ENCODE measurements at places on chromosomes 6 and 20.

DNA sequence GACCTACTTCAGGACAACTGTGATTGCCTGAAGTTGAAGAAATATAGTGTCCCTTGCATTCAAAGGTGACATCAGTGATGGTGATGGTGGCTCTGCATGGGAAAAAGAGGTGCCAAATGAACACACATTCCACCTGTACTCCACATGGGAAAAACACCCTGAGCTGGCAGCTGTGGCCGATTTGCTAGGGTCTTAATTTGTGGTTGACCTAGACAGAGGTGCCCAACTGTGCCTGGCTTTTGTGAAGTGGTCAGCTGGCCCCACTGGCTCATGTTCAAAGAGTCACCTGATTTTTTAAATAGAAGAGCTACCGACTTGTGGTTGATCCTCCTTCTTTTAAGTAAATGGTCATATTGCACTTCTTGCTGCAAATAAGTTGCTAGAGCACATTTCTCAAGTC, 7.6 kb upstream of the GCNT2 start:
- DNase-seq = no peak

- DNase-seq = no peak
Observed at GRCh38 chr20:5890773-5891441, 59.4 kb downstream of the TRMT6 start.

GRCh38 chr6:305371-306206, 13.3 kb downstream of the DUSP22 start:
- no peak for DNase-seq

- no peak for DNase-seq
Observed at GRCh38 chr6:79422666-79423065, 114.6 kb downstream of the LCA5 start.

DNA sequence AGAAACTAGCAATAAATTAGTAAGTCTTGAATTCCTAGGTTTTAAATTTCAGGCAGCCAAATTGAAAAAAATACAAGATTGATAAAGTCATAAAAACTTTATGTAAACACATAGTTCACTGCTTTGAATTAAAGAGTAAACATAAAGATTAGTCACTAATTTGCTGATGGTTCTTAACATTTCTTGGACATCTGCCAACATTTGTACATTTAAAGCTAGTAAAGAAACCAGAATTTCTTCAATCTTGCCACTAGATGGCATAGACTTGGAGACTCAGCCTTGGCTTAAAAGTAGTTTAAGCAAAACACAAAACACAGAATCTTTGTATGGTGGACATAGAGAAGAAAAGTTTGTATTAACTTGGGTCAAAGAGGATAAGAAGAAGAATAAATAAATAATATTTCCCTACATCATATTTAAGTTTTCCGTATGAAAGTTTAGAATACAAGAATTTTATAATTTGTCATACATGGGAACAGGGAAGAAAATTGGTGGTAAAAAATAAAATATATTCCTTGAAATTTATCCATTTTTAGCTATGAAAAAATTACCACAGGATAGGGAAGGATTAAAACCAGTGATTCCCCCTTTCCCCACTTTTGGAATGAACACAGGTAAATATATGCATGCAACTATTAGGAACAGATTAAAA, 41.7 kb upstream of the FAM135A start:
- no peak for DNase-seq

GRCh38 chr6:113306552-113307145, 550.5 kb upstream of the MARCKS start:
- DNase-seq = peak; percentile 57

GRCh38 chr6:22529866-22530265, 39.5 kb upstream of the HDGFL1 start:
- DNase-seq = no peak

GRCh38 chr6:139821676-139822223, 447.3 kb upstream of the CITED2 start:
- no peak for DNase-seq

DNA sequence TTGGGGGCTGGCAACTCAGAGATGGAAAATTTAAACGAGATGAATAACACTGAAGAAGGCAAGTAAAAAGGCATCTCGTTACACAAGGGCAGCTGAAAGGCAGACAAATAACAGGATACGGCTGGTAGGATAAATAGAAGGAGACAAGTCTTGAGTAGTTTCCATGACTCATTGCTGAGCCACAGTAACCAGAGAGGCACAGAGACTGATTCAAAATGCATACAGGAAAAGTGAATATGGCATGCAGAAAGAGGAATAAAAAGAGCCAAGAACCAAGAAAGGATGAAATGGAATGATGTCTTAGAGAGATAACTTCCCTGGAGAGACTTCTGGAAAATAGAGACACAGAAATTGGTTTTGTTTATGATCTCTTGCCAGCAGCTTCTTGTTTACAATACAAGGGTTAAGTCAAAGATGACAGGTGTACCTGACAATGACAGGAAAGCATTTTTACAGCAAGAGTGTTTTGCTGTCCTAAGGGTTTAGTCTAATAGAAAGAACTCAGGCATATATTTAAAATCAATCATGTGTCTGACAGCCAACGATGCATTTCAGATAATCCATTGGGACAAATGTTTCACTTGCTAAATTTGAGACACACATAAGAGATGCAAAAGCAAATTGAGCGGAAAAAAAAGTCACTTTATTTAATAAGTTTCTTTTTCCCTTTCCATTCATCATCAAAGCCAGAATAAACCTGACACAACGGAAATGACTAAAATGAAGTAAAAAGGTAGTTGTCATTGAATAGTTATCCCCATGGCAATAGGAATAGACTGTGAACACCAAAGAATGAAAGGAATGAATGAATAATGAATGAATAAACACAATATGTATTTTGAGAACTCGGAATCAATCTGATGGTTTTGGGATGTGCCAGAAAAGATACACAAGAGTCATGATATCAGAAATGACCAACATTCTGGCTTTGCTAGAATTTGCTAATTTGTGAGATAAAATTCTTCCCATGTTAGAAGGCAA, 68.0 kb upstream of the KCNQ5 start:
- no peak for DNase-seq

GRCh38 chr6:53750052-53750650, 44.7 kb upstream of the LRRC1 start:
- no peak for DNase-seq

DNA sequence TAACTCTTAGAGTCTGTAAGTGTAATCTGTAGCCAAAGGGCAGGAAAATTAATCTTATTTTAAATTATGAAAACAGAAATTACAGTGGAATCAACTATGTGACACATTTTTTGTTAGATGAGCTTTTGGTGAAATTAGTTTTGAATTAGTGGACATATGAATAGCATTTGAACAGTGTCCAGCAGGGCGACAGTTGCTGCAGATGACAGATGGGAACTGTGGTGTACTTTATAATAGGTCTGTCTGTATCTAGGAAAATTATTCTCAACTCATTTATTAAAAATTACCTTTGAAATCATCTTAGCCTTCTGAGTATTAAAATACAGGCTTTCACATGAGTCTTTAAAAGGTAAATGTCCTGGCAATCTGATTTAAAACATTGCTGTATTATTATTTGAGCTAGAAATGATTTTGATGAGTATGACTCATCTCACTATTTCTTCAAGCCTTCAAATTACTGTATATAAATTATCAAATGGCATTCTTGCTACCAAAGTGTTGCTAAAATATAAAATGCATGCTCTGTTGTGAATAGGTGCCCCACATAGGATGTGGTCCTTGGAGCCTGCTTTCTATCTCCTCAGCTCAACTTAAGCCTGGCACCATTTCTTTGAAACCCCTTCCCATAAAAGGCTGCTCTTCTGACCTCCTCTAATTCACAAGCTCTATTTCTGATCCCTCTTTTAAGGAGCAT, 150.4 kb downstream of the C6orf58 start:
- no peak for DNase-seq

DNA sequence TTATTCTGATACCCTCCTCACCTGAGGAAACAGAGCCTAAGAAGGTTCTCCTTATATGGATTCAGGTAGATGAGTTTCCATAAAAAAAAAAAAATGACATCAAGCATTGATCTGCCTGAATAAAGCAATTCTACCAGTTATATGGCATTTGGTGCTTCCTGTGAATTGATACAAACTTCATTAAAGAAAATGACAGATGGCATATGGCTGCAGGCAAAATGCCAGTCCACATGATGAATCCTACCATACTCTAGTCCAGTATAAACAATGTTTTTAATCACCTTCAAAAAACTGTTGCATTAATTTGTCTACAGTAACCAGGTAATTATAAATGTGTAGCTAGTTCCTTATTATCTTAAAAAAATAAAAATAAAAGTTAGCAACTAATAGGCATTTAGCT, 559.2 kb upstream of the FLRT3 start:
- no peak for DNase-seq

DNA sequence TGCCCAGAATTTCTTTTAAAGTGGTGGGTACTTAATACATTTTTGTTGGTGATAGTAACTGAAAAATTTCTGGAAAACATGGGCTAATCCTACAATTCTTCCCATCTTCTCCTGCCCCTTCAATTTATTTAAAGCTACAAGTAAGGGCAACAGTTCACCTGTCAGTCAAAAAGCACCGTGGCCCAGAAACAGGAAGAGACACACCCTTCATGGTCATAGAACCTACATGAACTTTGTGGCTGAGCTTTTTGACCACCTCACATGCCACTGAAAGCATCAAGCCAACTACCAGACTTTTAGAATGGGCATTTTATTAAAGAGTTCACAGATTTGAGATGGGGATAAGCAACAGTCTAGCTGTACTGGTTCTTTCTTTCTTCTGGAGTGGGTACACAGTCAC, 201.1 kb upstream of the CNR1 start:
- no peak for DNase-seq

GRCh38 chr6:112752791-112753190, 405.7 kb downstream of the RFPL4B start:
- DNase-seq = no peak

GRCh38 chr6:79234150-79235022, at the start of gene HMGN3:
HMGN3 (minus strand) TSS chr6:79234682.
- peak; percentile 94 for DNase-seq

GRCh38 chr6:84731401-84731800, 33.0 kb downstream of the TBX18 start:
- no peak for DNase-seq

GRCh38 chr6:10730254-10730653, 7.4 kb downstream of the TMEM14C start:
- DNase-seq = no peak

- DNase-seq = no peak
Observed at GRCh38 chr6:147699637-147700036, 191.1 kb downstream of the SAMD5 start.

- no peak for DNase-seq
Observed at GRCh38 chr20:41161886-41162285, 24.5 kb downstream of the PLCG1 start.

DNA sequence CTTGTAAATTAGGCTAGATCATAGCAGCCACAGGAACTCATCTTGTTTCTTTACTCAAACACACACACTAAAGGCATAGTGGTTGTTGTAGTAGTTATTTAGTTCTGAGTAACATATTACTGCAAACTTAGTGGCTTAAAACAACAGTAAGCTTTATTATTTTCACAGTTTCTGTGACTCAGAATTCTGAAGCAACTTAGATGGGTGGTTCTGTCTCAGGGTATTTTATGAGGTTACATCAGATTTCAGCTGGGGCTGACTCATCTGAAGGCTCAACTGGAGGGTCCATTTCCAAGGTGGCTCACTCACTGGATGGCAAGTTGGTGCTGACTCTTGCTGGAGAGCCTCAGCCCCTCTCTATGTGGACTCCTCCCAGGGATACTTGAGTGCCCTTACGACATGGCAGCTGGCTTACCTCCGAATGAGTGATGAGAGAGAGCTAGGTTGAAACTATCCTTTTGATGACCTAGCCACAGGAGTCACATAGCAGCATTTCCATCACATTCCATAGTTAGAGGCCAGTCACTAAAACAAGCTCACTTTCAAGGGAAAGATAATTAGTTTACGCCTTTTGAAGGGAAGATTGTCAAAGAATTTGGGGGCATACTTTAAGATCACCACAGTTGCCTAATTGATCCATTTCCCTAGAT, 136.5 kb upstream of the PRND start:
- DNase-seq = no peak

DNA sequence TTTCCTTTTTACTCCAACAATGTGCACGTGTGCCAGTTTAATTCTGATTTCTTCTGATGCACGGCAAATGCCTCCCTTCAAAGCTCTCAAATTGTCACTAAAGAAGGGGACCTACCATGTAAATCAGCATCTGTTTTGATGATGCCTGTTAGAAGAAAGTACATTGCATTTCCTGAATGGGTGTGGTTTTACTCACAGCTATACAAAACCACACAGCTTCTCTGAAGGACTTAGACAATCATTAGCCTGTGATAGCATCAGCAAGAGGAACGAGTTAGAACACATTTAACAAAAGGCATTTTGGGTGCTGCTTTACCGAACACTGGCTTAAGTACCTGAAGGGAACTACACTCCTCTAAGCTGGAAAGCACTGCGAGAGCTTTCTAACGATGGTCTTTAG, 109.4 kb downstream of the ATXN1 start:
- no peak for DNase-seq

DNA sequence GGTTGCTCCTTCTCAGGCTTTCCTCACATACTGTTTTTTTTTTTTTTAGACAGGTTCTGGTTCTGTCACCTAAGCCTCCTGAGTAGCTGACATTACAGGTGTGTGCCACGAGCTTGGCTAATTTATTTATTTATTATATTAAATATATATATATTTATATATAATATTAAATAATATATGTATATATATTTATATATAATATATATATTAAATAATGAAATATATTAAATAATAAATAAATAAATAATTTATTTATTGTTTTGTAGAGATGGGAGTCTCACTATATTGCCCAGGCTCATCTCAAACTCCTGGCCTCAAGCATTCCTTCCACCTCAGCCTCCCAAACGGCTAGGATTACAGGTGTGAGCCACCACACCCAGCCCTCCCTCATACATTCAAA, 28.3 kb upstream of the SLC9A8 start:
- no peak for DNase-seq

DNA sequence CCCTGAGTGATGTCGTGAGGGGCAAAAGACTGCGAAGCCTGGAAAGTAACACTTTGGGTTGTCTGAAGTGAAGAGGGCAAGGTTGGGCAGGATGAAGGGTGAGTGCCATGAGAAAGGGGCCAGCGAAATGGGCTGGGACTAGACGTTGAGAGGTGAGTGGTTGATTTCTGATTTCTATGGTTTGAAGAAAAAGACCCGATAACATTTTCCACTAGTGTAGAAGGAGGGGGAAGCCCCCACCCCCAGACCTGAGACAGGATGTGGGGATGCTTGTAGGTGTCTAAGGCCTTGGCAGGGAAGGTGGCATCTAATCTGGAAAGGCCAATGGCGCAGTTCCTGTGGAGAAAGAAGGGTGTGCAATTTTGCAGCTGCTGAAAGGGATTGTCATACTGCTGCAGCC, 25.3 kb upstream of the KIF3B start:
- peak; percentile 95 for DNase-seq

DNA sequence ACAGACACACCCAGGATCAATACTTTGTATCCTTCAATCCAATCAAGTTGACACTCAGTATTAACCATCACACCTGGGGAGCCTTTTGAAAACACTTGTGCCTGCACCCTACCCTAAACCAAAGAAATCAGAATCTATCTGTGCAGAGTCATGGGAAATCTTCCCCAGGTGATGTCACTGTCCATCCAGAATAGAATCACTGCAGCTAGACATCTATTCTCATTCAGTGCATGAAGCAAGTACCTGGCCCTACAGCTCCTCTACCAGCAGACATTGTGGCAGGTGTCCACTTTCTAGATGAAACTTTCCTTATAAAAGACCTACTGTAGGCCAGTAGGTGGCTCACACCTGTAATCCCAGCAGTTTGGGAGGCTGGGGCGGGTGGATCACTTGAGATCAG, 262.4 kb upstream of the MARCKS start:
- DNase-seq = no peak

- no peak for DNase-seq
Observed at GRCh38 chr6:73030257-73030656, 195.0 kb downstream of the KHDC1L start.

Data from activated CD4-positive, alpha-beta T cell treated with anti-CD3 and anti-CD28 coated beads, Interleukin-2, amount 50 U/mL, for 48 hours (primary cell).